Renal cortical epithelial cell (primary cell): ENCODE measurements at places on chromosomes 2 and 18.

- DNase-seq, result no peak
Measured at GRCh38 chr2:47697000-47697601, 85.8 kb upstream of the MSH6 start.

GRCh38 chr2:99957332-99958133 lies 184.9 kb downstream of the AFF3 start:
- DNase-seq, result peak; percentile 16

- no peak for DNase-seq
Measured at GRCh38 chr2:215034154-215034553, 104.3 kb downstream of the ABCA12 start.

DNA sequence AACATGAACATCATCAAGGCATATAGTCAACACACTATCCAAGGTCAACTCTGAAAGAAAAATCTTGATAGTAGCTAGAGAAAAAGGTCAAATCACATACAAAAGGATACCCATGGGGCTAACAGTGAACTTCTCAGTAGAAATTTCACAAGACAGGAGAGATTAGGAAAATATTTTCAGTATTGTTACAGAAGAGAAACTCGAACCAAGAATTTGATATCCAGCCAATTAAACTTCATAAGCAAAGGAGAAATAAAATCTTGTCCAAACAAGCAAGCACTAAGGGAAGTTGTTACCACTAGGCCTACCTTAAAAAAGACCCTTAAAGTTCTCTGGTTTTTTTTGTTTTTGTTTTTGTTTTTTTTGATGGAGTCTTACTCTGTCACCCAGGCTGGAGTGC lies 242.5 kb downstream of the EXOC6B start:
- DNase-seq, result no peak

DNA sequence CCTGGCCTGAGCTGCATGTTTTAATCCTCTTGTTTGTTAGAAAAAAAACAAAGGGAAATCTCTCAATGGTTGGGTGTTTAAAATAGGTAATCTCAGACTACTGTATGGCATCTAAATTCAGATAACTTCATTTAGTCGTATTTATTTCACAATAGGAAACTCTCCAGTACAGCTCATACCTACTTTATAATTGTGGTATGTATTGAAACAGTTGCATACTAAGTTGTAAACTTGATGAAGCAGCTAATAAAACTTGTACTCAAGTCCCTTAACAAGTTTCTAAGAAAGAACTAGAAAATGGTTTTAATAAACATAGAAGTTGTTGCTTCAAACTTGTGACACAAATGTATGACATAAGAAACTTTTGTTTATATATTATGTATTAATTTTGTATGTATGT lies 334.5 kb downstream of the PTPRM start:
- DNase-seq, result no peak

GRCh38 chr2:105325389-105325963 lies 4.1 kb downstream of the TGFBRAP1 start:
- DNase-seq, result no peak

DNA sequence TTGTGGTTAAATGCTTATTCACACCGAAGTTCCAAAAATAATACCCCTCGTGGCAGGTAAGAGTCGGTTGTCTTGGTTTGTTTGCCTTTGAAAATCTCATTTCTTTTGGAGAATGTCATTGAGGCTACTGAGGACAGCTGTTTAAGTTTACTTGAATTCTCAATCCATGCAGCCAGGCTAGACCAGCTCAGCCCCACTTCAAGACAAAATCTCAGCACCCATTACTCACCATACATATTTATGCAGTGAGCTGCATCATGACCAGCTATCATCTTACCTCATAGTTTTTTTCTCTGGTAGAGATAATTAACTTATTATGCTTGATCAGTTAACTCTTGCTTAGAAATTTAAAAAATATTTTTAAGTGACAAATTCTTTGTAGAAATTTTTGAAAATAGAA lies 115.9 kb downstream of the HAUS1 start:
- DNase-seq, result peak; percentile 52

GRCh38 chr2:9867881-9868280 lies 24.6 kb downstream of the TAF1B start:
- DNase-seq, result no peak

GRCh38 chr2:134452042-134452733 lies 198.3 kb downstream of the MGAT5 start:
- DNase-seq, result no peak

DNA sequence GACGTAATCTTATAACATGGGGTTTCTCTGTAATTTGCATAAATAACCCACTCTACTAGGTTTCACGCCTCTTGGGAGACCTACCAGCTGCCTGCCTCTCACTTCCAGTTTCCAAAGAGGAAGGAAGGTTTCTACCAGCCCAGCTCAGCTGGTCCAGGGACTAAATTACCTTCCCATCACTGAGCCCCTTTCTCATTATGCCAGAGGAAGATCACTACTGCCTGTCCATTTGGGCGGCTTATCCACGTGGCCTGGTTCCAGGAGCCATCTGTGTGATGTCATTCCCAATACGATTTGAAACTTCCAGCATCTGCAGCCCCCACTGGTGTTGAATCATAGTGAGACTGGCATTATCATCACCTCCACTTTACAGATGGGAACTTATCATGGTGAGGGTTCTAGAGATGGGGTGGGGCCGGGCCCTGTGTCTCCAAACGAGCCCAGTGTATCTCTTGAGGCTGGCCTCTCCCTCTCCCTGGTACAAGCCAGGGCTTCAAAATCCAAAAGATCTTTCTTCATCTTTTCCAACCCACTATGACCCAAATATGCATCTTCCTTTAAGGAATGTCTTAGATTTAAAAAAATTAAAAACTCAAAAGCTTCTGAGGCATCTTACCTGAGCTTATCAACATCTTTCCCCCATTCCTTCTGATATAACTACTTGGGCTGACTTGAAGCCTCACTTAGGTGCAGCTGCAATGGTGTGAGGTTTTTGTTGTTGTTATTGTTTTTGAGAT lies 140.8 kb downstream of the DDX1 start:
- no peak for DNase-seq

- no peak for DNase-seq
Measured at GRCh38 chr2:49794396-49794795, 640.1 kb upstream of the FSHR start.

- no peak for DNase-seq
Measured at GRCh38 chr2:83944191-83944590, 514.9 kb downstream of the SUCLG1 start.

DNA sequence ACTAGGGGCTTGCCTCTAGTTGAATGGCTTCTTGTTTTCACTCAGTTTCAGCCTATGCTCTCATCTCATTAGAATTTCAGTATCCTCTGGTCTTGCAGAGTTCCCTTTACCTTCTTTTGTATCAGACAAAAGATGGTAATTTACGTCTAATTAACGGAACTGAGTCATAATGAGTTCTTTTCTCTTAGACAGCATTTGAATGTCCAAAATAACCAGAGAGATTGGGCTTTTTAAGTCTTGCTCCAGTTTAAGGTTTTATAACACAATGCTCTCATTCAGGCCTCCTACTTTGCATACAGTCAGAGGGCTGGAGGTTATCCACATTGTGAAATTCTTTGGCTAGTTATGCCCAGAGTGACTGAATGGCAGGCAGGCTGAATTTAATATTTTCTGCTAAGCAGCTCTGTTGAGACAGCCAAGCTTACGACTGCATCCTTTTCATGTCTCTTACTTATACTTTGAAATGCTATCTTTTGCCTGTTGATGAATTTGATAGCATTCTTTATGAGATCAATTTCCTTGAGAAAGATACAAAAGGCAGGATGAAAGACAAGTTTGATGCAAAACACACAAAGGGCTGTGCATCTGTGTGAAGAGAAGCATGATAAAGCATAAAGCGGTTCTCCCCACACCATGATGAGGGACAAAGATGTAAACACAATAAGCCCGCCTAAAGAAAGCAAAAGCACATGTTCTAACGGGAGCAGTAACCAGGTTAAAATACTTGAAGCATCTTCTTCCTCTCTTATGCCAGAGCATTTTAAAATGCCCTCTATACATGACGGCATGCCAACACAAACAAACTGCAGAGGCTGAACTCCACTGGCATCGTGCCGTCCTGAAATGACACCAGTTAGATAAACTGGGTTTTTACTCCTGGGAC lies 90.0 kb downstream of the CDH2 start:
- DNase-seq, result peak; percentile 67
